ENCODE measurements at places on chromosomes 4 and X. TPM values are rescaled to one million over a fixed set of nuclear protein-coding genes. Genes with fewer than 3 reads are reported as not detected.

- no peak for DNase-seq
Measured at GRCh38 chrX:129737916-129738315, 863 bp upstream of the XPNPEP2 start.

DNA sequence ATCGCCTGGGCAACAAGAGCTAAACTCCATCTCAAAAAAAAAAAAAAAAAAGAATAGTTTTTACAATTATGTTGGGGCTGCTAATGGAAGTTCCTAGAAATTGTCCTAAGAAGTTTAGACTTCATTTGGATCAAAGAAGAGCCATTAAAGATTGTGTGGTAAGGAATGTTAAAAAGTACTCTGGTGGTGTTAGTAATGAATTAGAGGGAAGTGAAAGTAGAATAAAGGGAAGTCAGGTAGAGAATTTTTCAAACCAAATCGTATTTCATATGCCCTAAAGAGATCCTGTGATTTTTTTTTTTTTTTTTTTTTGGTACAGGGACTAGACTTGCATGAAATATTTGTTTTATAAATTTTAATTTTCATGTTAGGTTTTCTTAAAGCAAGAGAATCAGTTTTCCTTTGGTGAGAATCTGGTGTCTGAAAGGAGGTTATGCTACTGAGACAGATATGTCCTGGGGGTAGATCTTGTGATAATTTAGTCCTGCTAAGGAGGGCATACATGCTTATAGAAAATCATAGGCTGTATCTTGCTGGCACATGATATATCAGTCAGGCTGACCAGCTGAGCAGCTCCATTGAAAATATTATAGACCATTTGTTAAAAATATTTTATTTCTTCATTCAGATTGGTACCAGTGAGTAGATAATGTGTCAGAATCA is 10.7 kb downstream of the SEC24B start:
- no peak for DNase-seq

- no peak for DNase-seq
Measured at GRCh38 chr4:94486372-94486801, 34.6 kb downstream of the PDLIM5 start.

Gene KIF4A
- total RNA-seq = 17.3 TPM
